ENCODE measurements at places on chromosomes 2 and 18. TPM values are rescaled to one million over a fixed set of nuclear protein-coding genes. Genes with fewer than 3 reads are reported as not detected.

DNA sequence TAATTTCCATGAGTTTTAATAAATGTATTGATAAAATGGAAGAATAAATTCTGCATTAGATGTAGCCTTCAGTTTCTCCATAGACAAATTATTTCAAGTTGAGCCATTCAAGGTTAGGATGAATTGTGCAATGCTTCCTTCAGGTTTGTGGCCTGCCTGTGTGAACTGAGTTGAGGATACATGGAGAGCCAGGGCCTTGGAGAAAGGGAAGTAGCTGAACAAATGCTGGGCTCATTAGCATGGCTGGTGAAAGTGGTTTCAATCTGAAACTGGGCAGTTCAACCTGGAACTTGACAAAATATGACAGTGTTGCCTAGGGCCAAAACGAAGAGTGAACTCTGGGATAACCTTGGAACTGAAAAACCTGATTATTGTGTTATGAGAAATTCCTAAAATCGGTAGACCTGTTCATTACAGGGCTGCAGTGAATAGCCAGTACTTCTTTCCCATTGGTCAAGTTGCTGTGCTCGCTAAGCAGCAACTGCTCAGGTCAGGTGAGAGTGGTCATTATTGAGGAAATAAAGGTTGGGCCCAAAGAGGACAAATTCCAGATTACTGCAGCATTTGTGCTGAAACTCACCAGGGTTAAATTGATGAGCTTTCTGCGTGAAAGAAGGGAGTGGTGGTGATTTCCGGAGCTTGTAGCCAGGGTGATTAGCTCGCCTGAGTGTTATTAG, 12.7 kb downstream of the INPP1 start:
- peaks cover 11% of the 10 kb centered on the region for H3K4me1 ChIP-seq
- no peak overlapping the region for H3K27ac ChIP-seq
- H3K4me3 ChIP-seq: no peak overlapping the region
- H3K27me3 ChIP-seq: no peaks in the 10 kb centered on the region
- H3K36me3 ChIP-seq: no peaks in the 10 kb centered on the region

GRCh38 chr2:234747833-234748559, 203.8 kb upstream of the SH3BP4 start:
- H3K27ac ChIP-seq: no peak overlapping the region
- H3K4me3 ChIP-seq: no peak overlapping the region
- DNase-seq: no peak
- H3K36me3 ChIP-seq: no peaks in the 10 kb centered on the region
- no peaks in the 10 kb centered on the region for H3K27me3 ChIP-seq

DNA sequence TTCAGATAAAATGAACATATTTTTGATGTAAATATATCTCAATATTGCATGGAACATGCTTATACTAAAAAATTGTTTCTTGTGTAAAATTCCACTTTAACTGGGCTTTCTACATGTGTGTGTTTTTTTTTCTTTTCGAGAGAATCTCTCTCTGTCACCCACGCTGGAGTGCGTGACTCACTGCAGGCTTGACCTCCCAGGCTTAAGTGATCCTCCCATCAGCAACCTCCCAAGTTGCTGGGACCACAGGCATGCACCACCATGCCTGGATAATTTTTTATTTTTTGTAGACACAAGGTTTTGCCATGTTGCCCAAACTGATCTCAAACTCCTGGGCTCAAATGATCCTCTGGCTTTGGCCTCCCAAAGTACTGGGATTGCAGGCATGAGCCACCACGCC, 254.6 kb downstream of the LOXHD1 start:
- H3K4me1 ChIP-seq: peaks cover 11% of the 10 kb centered on the region
- no peak overlapping the region for H3K27ac ChIP-seq
- DNase-seq: no peak
- H3K4me3 ChIP-seq: no peak overlapping the region
- no peaks in the 10 kb centered on the region for H3K27me3 ChIP-seq

GRCh38 chr2:196170213-196170605, 1.2 kb downstream of the STK17B start:
- peaks cover 4% of the 10 kb centered on the region for H3K27me3 ChIP-seq
- H3K36me3 ChIP-seq: no peaks in the 10 kb centered on the region
- peak overlapping the region; percentile 43 for H3K27ac ChIP-seq
- DNase-seq: peak; percentile 51

Gene SP140L
- polyA plus RNA-seq: 3.5 TPM

GRCh38 chr18:10401521-10401920, 52.9 kb upstream of the APCDD1 start:
- no peaks in the 10 kb centered on the region for H3K27me3 ChIP-seq
- no peak overlapping the region for H3K4me3 ChIP-seq
- peaks cover 53% of the 10 kb centered on the region for H3K4me1 ChIP-seq
- no peaks in the 10 kb centered on the region for H3K36me3 ChIP-seq

- no peak for DNase-seq
- H3K27ac ChIP-seq: peak within 1 kb of the TSS; percentile 97
- peak within 1 kb of the TSS; percentile 72 for H3K4me3 ChIP-seq
- H3K36me3 ChIP-seq: peaks cover 10% of the 10 kb centered on the region
- H3K4me1 ChIP-seq: peaks cover 11% of the 10 kb centered on the region
These were observed at the start of gene MXD1 for GRCh38 chr2:69914950-69915945. Gene MXD1, plus strand, starts transcription at chr2:69915109. Its CDS starts 222 bp downstream, at chr2:69915331.

GRCh38 chr2:42492691-42493467, 903 bp downstream of the KCNG3 start:
- peaks cover 17% of the 10 kb centered on the region for H3K4me1 ChIP-seq
- DNase-seq: no peak
- no peaks in the 10 kb centered on the region for H3K36me3 ChIP-seq
- H3K27me3 ChIP-seq: peaks cover 23% of the 10 kb centered on the region
- no peak overlapping the region for H3K4me3 ChIP-seq

DNA sequence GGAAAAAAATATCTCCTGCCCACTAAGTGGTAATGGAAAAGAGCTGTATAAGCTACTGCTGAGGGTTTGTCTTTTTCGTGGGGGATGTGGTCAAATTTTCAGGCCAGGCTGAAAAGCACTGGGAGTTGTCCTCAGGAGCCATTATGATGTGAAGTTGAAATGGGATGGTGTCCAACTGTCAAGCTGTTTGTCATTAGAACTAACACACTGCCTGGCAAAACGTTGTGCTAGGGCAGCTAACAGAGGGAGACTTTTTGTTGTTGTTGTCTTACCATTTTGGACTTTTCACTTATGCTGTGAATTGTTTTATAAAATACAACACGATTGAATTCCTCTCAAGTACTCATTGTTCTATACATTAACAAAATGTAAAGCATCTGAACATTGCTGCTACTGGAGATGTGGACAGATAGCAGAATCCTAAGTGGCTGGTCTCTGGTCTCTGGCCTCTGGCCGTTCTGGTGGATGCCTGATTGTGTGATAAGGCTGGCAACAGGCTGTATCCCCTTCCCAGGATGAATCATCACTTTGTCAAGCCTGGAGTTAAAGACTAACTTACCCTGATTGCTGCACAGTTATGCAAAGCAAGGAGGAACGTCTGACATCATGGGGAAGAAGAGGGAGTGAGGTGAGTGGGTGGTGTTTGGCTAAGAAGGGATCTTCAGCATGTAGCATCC, 2.3 kb downstream of the MYO1B start:
- H3K36me3 ChIP-seq: no peaks in the 10 kb centered on the region
- H3K27me3 ChIP-seq: no peaks in the 10 kb centered on the region
- H3K4me3 ChIP-seq: peak overlapping the region; percentile 2
- DNase-seq: peak; percentile 41

Data from spinal cord (tissue), 10 donors.